Immature natural killer cell (primary cell): ENCODE measurements at places on chromosomes 16 and 17. TPM values are rescaled to one million over a fixed set of nuclear protein-coding genes. Genes with fewer than 3 reads are reported as not detected.

DNA sequence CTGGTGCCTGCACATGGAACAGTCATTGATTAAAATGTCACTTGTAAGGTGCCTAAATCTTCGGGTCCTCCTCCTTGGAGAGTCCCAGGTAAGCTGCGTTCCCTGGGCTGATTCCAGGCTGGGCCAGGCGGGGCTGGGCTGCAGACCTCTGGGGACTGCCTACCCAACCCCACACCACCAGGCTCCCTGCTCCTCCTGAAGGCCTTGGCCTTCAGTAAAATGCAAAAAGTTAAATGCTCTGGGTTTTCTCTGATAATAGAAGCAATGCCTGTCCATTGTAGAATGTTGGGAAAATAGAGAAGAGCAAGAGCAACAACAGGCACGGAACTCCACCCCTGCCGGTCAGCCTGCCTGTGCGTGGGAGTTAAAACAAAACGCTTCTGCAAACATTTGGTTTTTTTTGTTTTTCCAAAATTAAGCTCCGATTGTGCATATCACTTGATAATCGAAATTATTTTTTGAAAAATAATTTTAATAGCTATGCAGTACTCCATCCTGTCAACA lies 363.9 kb downstream of the SEC14L1 start:
- no peak for DNase-seq

GRCh38 chr16:67283039-67283825 lies 3.9 kb downstream of the PLEKHG4 start:
- no peak for DNase-seq

DNA sequence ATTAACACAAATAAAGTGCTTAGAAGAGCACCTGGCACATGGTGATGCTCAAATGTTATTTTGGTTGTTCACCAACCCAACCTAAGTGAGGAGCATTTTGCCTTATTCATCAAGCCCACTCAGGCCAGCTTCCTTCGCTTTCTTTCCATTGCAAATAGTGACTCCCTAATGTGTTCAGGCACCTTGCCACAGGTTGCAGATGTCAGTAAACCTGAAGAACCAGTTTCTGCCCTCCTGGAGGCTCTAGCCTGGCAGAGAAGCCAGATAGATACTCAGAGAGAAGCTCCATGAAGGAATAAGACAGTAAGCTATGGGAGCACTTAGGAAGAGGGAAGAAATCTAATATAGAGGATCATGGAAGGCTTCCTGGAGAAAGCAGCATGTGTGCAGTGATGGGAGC lies 23.9 kb downstream of the GPR139 start:
- DNase-seq, result no peak

- DNase-seq, result no peak
Measured at GRCh38 chr16:14502932-14503741, 126.9 kb downstream of the PARN start.

GRCh38 chr16:27414788-27415431 lies 12.9 kb downstream of the IL21R start:
- no peak for DNase-seq

- no peak for DNase-seq
Measured at GRCh38 chr17:3529817-3530741, 27.5 kb downstream of the TRPV3 start.

GRCh38 chr17:61729690-61730268 lies 133.5 kb downstream of the BRIP1 start:
- no peak for DNase-seq

DNA sequence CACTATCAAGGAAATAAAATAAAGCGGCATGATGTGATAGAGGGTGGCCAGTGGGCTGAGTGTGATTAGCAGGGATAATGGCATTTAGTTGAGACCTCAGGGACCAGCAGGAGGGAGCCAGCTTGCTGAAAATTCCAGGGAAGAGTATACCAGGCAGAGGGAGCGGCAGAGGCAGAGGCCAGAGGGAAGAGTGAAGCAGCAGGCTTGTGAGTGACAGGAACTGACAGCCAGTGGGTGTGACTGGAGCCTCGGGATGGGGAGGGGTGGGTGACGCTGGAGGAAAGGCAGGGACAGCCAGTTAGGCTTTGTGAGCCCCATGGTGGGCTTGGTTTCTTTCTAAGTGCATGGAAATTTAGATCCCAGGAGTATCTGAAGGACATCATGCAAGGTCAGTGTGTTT lies 209.7 kb upstream of the CACNG3 start:
- DNase-seq, result no peak

DNA sequence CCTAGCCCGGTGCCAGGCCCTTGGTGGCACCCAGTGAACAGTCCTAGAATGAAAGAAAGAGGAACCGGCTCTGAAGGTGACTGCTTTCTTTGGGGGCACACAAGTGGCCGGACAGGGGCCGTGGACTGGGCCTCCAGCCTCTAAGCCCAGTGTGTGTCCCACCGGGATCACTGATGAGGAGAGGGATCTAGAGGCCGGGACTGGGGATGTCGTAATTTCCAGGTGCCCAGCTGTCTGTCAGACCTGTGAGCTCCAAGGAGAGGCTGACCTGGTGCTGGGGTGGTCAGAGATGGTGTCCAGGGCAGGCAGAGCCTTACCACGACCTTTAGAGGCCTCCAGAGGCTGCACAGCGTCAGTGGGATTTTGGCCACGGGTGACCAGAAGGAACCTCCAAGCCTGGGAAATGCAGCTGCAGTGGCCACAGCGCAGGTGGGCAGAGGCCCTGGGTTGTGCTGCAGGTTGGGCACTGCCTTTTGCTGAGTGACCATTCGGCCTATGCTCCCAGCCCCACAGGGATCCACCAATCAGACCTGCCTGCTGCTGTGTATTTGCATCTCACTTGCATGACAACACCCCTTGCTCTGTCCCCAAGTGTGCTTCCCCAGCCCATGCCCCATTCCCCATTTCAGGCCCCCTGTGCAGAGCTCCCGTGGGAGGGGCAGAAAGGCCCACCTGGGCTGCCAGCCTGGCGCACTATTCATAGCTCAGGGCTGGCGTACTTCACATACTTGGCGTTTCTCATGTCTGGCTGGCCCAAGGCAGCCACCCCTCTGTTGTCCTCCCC lies 12.5 kb downstream of the ARHGAP23 start:
- DNase-seq, result no peak

GRCh38 chr17:12256380-12256995 lies 235.8 kb downstream of the MAP2K4 start:
- no peak for DNase-seq

GRCh38 chr16:82082543-82083244 lies 47.6 kb downstream of the HSD17B2 start:
- no peak for DNase-seq

DNA sequence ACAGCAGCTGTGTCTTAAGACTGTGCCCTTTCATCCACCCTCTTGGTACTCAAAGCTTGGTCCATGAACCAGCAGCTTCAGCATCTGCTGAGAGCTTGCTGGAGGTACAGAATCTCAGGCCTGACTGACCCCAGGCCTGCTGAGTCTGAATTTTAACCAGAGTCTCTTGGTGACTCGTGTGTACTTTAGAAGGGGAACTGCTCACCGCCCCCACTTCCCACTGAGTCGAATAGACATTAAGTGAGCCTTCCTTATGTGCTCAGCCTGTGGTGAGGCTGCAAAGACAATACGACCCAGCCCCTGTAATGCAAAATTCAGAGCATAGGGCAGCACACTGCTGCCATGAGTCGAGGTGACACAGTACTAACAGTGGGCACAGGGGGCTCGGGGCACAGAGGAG lies 662.8 kb downstream of the WWOX start:
- DNase-seq, result no peak

GRCh38 chr16:8620535-8620934 lies 963 bp upstream of the METTL22 start:
- no peak for DNase-seq

- DNase-seq, result no peak
Measured at GRCh38 chr16:53971616-53972015, 267.7 kb downstream of the FTO start.

DNA sequence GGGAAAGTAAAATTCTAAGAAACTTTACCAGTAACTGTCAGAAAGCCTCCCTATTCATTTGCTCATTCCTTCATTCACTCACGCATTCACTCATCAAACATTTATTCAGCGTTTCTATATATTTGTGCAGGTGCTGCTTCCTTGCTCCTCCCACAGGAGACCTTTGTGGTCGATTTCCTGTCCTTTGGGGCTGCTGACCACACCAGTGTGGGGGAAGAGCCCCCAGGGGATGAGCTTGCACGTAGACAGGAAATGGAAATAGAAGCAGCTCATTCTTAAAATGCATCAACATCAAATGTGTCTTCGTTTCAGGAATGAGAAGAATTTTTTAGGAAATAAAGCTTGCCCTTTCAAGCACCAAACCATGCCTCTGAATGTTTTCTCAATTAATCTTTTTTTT lies 9.6 kb downstream of the PIK3R6 start:
- no peak for DNase-seq

DNA sequence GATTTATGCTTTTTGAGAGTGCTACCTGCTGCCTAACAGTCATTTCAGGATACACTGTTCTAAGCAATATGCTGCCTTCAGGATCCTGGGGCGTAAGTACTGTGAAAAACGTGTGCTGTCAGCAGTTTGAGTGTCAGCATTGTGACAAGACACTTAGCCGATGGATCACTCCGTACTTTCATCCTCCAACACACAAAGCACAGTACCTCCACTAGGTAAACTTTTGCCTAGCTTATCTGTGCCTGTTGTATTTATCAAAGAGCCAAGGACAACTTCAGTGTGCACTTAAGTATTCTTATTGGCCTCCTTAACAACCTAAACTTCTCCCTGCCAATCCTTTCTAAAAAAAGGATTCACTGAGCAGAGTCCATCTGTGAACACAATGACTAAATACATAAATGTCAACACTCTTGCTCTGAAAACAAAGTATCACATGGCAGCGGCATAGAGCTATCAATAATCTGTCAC lies 33.8 kb upstream of the PHLPP2 start:
- no peak for DNase-seq

DNA sequence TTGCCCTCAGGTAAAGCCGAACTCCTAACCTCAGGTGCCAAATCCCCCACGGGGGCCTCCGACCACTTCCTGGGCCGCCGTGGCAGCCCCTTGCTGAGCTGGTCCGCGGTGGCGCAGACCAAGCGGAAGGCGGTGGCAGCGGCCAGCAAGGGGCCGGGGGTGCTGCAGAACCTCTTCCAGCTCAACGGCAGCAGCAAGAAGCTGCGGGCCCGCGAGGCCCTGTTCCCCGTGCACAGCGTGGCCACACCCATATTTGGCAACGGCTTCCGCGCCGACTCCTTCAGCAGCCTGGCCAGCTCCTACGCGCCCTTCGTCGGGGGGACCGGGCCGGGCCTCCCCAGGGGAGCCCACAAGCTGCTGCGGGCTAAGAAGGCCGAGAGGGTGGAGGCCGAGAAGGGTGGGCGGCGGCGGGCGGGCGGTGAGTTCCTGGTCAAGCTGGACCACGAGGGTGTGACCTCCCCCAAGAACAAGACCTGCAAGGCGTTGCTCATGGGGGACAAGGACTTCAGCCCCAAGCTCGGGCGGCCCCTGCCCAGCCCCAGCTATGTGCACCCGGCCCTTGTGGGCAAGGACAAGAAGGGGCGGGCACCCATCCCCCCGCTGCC lies 51.6 kb downstream of the ACTG1 start:
- DNase-seq, result peak; percentile 49

The CPNE7 gene
- 5.1 TPM for polyA plus RNA-seq

The ABCA8 gene
- polyA plus RNA-seq, result not detected

The SLC16A3 gene
- polyA plus RNA-seq, result 12.2 TPM

The GRAP gene
- polyA plus RNA-seq, result 19.0 TPM

The KIF2B gene
- polyA plus RNA-seq, result not detected

The CCL4L2 gene
- polyA plus RNA-seq, result 30.5 TPM

The CHST5 gene
- polyA plus RNA-seq, result not detected

The ORC6 gene
- 1.8 TPM for polyA plus RNA-seq
